ENCODE measurements at places on chromosomes 3 and 15.
A peak's percentile ranks its signal among the peaks of the same experiment; 100 is the strongest.

- H3K27me3 ChIP-seq, result no peaks in the 10 kb centered on the region
- H3K27ac ChIP-seq, result no peak overlapping the region
- no peaks in the 10 kb centered on the region for H3K36me3 ChIP-seq
- no peaks in the 10 kb centered on the region for H3K4me1 ChIP-seq
- no peak overlapping the region for H3K4me3 ChIP-seq
Measured at GRCh38 chr3:127925384-127925783, 10.4 kb downstream of the KBTBD12 start.

GRCh38 chr3:12194669-12195161 lies 36.0 kb upstream of the TIMP4 start:
- no peaks in the 10 kb centered on the region for H3K36me3 ChIP-seq
- H3K4me3 ChIP-seq, result no peak overlapping the region
- DNase-seq, result no peak
- peaks cover 16% of the 10 kb centered on the region for H3K27me3 ChIP-seq
- H3K4me1 ChIP-seq, result no peaks in the 10 kb centered on the region

DNA sequence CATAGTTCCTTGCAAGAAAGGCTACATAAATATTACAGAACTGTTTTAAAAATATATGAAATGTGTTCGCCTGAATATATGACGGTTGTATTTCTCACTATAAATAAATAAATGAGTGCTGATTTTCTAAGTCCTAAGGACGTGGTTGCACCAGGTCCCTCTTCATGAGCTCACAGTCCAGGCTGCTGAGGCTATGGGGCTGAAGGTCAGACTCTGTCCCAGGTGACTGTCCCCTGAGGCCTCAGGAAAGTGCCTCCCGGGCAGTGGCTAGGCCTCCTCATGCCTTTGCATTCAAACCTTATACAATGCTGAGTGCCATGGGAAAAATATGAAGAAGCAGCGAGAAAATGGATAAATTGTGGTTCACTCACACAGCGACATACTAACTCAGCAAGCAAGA lies 43.5 kb upstream of the SSR3 start:
- H3K4me3 ChIP-seq, result no peak overlapping the region
- no peak for DNase-seq
- H3K27me3 ChIP-seq, result no peaks in the 10 kb centered on the region
- peaks cover 10% of the 10 kb centered on the region for H3K4me1 ChIP-seq

GRCh38 chr3:124888482-124889441 lies 1.6 kb upstream of the ITGB5 start:
- no peak overlapping the region for H3K27ac ChIP-seq
- H3K4me3 ChIP-seq, result no peak overlapping the region
- H3K36me3 ChIP-seq, result no peaks in the 10 kb centered on the region
- H3K4me1 ChIP-seq, result peaks cover 12% of the 10 kb centered on the region
- H3K27me3 ChIP-seq, result no peaks in the 10 kb centered on the region

GRCh38 chr3:13420831-13421765 lies 976 bp upstream of the NUP210 start:
- peaks cover 13% of the 10 kb centered on the region for H3K27me3 ChIP-seq
- DNase-seq, result peak; percentile 23
- peaks cover 19% of the 10 kb centered on the region for H3K4me1 ChIP-seq
- H3K36me3 ChIP-seq, result no peaks in the 10 kb centered on the region

GRCh38 chr3:42229942-42230688 lies 35.9 kb downstream of the CCK start:
- peaks cover 15% of the 10 kb centered on the region for H3K36me3 ChIP-seq
- H3K4me3 ChIP-seq, result no peak overlapping the region
- no peak overlapping the region for H3K27ac ChIP-seq
- peak; percentile 50 for DNase-seq

GRCh38 chr15:56806148-56806536 lies 72.8 kb upstream of the ZNF280D start:
- H3K4me1 ChIP-seq, result no peaks in the 10 kb centered on the region
- no peak for DNase-seq
- no peaks in the 10 kb centered on the region for H3K27me3 ChIP-seq

GRCh38 chr3:182226995-182227394 lies 515.3 kb downstream of the SOX2 start:
- H3K27me3 ChIP-seq, result no peaks in the 10 kb centered on the region
- H3K4me3 ChIP-seq, result no peak overlapping the region
- no peaks in the 10 kb centered on the region for H3K4me1 ChIP-seq
- H3K27ac ChIP-seq, result no peak overlapping the region
